ENCODE measurements at places on chromosomes 2 and 18.

- DNase-seq = no peak
Measured at GRCh38 chr2:140417504-140417903, 1637.3 kb upstream of the NXPH2 start.

GRCh38 chr2:177275743-177276055 is 11.2 kb upstream of the NFE2L2 start:
- no peak for DNase-seq

DNA sequence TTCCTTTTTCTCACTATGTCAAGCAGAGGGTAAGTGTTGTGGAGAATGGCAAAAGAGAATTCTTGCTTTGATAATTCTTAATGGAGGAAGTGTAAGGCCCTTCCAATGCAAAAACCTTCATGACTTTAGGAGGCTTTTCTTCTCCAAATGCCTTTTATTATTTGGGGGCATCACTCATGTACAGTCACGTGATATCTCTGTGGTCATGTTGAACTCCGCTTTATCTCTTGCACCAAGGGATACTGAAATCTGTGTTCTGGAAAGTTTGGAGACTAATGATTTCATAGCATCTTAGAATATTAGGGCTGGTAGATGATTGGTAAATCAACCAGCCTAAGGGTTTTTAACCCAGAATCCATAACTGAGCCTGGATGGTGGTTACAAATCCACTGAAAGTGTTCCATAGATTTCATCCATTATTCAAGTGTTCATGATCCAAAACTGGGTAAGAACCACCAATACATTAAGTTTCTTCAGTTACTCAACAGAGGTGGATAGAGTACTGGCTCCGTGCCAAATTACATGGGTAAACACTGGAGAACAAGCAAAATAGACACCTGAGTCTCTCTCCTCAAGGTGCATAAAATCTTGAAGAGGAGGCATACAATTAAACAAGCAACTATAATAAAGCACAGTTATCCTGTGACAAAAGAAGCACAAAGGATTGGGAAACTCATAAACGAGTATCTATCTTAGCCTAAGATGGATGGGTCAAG is 169.6 kb upstream of the EPHA4 start:
- no peak for DNase-seq

GRCh38 chr2:236682651-236683422 is 113.2 kb downstream of the ACKR3 start:
- no peak for DNase-seq

DNA sequence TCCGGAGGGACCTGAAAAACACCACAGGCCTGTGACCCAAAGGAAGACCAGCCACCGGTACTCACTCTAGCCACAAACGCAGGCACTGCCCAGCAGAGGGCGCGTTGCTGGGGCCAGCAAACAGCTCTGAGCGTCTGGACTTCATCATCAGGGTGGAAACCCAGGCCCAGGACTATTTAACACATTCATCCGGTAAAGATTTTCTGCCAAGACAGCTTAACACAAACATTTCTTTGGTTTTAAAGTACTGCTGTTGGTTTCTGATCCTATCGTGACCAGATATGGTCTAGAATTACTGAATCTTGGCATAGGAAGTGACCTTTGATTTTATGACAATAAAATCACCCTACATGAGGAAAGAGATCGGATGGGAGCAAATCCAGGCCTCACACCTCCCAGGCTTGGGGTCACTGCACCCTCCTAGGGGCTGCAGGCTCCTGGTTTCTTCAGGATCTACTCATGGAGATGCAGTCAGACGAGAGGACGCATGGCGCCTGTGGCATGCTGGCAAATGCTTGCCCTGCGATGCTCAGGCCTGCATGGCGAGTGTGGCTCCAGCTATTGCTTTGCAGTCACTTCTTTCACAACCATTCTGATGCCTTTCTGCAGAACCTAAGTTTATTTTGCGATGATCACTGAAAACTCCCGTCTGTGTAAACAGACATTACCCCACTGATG is 130.4 kb downstream of the COL4A4 start:
- DNase-seq = no peak

DNA sequence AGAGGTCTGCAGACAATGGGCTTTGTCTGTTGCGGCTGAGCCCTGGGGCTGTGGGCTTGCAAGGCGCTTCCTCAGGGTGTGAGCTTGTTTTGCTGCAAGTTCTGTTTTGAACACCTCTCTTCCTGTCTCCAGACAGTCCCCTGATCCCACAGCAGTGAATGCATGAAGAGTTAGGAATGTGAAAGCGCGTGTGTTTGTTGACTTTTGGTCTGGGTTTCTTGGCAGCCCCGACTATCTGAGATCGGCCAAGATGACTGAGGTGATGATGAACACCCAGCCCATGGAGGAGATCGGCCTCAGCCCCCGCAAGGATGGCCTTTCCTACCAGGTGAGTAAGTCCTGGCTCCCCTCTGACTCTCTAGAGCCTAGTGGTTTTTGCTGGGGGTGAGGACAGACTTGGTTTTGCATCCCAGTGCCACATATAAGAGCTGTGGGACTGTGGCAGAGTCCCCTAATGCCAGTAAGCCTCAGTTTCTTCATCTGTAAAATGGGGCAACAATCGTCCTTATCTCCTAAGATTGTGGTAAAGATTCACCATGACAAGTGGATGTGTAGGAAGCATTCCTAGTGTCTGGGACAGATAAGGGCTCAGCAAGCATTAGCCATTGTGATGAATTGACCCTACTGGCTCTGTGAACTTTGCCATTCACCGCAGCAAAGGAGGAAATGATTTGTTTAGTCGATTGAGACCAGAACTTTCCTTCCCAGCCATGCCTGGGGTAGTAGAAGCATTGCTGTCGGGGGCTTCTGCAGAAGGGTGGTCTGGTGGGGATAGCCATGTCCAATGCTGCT is 3.0 kb downstream of the LBH start:
- DNase-seq = no peak

GRCh38 chr2:44836174-44836573 is 105.3 kb upstream of the SIX3 start:
- peak; percentile 23 for DNase-seq

GRCh38 chr2:41990245-41990644 is 57.6 kb upstream of the PKDCC start:
- DNase-seq = no peak

DNA sequence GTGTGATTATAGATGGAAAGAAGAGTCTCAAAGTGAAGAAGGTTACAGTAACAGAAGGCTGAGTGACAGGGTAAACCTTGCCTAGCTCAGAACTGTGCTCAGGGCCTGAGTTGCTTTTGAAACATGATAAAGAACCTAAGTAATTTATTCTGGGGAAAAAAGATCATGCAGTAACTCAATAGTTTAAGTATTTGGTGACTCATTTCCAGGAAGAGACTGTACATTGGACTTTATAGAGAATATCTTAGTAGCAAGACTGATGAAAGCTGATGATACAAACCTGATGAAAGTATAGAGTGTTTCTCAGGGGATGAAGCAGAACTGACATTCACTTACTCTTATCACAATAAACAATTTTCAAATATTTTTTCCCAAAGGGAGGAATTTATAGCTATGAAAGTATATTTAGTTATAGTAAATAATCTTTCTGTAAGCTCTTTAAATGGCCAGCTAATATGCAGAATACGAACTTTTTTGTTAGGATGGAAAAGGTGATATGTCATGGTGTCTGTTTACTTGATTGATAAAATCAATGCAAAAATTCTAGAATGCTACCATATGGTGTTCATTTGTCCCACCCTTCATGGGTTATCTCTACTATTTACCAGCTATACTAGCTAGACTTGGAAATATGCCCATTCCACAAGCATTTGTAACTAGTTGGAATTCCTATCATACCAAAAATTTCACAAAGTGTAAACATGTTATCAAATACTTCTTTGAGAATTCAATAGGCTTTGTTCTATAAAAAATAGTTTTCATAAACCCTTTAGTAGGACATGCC is 1265.5 kb upstream of the ACVR2A start:
- DNase-seq = no peak

- DNase-seq = no peak
Measured at GRCh38 chr18:56097621-56098020, 509.6 kb upstream of the TCF4 start.

GRCh38 chr2:9206991-9207640 is 504 bp downstream of the ASAP2 start:
- DNase-seq = peak; percentile 61

- DNase-seq = no peak
Measured at GRCh38 chr2:45415534-45416123, 195.4 kb downstream of the SRBD1 start.

DNA sequence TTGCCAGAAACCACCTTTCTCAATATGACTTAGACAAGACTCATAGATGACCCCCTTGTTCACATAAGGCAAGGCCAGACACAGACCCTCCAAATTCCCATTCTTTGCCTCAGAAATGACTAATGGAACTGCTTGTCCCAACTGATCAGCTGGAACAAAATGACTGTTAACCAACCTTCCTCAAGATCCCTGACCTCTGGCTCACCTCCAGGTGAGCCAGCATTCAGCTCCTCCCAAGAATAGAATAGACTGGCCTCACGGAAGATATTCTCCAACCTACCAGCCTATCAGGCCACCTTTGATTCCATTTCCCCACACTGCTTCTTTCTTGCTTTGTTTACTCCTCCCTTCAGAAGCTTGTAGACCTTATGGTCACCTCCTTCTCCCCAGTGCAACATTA is 195.7 kb upstream of the VWC2L start:
- DNase-seq = no peak

- no peak for DNase-seq
Measured at GRCh38 chr2:69559442-69560146, 83.9 kb downstream of the AAK1 start.

GRCh38 chr2:216044883-216045486 is 31.6 kb upstream of the MREG start:
- no peak for DNase-seq

DNA sequence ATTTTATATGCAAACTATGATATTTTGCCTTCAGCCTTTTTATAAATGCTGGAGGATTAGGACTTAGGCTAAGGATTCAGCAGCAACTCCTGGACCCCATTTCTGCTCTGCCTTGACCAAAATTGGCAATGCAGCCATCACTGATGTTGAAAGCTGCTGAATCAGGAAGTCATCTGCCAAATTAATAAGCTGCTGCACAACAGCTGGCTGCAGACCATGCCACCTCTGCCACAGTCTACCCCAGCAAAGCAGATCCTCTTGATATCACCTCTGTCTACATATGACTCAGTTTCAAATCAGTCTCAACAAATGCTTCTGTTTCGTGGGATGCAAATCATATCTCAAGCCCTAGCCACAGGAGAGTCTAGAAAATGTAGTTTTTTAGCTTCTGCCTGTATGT is 7.1 kb upstream of the SOS1 start:
- peak; percentile 67 for DNase-seq

DNA sequence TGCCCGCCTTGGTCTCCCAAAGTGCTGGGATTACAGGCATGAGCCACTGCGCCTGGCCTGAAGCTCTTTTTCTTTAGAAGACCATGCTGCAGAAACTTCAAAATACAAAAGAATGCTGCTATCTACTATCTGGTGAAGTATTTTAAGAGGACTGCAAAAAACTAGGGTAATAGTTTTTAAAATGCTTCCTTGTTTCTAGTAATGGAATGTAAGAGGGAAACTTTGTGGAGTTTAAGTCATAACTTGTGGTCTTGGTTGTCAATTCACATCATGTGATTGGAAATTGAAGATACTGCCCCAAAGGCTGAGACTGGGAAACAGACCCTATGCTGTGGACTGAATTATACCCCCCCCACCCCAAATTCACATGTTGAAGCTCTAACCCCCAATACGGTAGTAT is 68.3 kb downstream of the B3GNT2 start:
- DNase-seq = no peak

DNA sequence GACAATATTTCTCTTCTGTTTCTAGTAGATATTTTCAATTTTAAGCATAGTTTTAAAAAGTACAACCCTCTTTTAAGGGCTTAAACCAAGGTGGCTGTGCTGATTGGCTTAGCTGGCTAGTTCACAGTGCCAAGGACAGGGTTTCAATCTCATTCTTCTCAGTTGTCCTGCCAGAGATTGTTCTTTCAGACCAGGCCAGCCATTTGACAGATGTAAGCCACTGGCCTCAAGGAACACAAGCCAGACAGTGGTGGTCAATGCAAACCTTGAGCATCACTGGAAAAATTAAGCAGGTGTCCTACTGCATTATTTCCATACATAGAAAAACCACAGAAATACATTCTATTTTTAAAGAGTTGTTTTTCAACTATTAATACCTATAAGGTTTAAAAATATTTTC is 5.9 kb downstream of the RNF103 start:
- no peak for DNase-seq

GRCh38 chr2:217393585-217394032 is 533.7 kb upstream of the TNP1 start:
- DNase-seq = no peak

DNA sequence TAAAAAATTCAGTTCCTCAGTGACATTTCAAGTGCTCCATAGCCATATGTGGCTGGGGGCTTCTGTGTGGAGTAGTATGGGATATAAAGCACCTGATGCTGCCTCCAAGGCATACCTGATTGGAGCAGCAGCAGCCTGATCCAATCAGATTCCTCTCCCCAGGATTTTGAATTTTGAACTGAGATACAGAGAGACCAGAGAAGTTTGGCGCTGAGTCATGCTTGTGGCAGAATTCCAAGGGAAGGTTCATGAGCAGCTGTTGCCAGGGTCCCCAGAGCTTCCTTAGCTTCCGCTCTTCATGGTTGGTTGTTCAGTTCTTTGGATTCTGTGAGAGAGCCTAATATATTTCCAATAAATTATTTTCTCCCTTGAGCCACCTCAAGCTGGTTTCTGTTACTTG is 29.0 kb upstream of the CFAP36 start:
- no peak for DNase-seq

DNA sequence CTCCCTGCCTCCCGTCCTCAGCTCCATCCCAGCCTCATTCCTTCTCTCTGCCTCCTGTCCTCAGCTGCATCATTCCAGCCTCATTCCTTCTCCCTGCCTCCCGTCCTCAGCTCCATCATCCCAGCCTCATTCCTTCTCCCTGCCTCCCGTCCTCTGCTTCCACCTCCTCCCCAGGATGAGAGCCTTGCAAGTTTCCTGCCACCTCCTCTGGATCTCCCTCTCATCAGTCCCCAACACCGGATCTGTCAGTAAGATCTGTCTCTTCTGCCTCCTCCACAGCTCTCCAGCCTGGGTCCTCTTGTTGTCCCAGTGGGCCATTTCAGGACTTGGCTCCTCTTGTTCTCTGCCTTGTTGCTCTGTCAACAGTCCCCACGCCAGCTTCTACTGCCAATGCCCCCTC is 130.9 kb downstream of the NDUFA10 start:
- DNase-seq = no peak

GRCh38 chr2:120768112-120769048 is 32.7 kb downstream of the GLI2 start:
- DNase-seq = no peak

DNA sequence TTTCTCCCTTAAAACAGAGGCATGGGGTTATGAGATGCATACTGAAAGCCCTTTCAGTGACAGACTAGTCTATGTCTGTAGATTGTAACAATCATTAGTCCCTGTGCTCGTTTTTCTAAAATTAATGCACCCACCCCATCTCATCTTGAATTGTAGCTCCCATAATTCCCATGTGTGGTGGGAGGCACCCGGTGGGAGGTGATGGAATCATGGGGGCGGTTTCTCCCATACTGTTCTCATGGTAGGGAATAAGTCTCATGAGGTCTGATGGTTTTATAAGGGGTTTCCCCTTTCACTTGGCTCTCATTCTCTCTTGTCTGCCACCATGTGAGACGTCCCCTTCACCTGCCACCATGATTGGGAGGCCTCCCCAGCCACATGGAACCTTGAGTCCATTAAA is 100.9 kb downstream of the AP1S3 start:
- DNase-seq = no peak

- DNase-seq = no peak
Measured at GRCh38 chr18:3071676-3072075, 58.7 kb upstream of the LPIN2 start.

Data from stimulated activated effector memory CD8-positive, alpha-beta T cell treated with anti-CD3 and anti-CD28 coated beads, Interleukin-12 subunit alpha, Interleukin-12 subunit beta, amount 100 ng/mL, for 72 hours (primary cell).